ENCODE measurements at places on chromosomes 16 and 17.

- DNase-seq: no peak
These were observed 46.0 kb upstream of the ADAMTS18 start for GRCh38 chr16:77480681-77481315.

- no peak for DNase-seq
These were observed 12.7 kb downstream of the WFIKKN2 start for GRCh38 chr17:50848039-50848438.

DNA sequence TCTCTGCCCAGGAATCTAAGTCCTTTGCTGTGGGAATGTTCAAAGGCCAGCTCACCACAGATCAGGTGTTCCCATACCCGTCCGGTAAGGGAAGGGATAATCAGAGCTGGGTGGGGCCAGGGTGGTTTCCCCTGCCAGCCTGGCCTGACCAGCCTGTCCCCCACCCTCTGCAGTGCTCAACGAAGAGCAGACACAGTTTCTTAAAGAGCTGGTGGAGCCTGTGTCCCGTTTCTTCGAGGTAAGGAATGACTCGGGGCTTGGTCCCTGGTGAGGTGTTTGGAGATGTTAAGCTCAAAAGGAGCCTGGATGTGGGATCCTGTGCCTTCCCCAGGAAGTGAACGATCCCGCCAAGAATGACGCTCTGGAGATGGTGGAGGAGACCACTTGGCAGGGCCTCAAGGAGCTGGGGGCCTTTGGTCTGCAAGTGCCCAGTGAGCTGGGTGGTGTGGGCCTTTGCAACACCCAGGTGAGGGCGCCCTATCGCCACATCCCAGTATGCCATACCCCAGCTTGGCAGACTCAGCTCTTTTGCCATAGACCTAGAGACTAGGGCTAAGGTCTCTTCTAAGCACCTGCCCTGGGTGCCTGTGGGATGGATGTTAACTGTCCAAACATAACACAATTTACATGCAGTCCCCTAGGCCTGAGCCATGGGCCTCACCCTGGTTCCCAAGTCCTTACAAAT is 997 bp downstream of the ACADVL start:
- DNase-seq: no peak

DNA sequence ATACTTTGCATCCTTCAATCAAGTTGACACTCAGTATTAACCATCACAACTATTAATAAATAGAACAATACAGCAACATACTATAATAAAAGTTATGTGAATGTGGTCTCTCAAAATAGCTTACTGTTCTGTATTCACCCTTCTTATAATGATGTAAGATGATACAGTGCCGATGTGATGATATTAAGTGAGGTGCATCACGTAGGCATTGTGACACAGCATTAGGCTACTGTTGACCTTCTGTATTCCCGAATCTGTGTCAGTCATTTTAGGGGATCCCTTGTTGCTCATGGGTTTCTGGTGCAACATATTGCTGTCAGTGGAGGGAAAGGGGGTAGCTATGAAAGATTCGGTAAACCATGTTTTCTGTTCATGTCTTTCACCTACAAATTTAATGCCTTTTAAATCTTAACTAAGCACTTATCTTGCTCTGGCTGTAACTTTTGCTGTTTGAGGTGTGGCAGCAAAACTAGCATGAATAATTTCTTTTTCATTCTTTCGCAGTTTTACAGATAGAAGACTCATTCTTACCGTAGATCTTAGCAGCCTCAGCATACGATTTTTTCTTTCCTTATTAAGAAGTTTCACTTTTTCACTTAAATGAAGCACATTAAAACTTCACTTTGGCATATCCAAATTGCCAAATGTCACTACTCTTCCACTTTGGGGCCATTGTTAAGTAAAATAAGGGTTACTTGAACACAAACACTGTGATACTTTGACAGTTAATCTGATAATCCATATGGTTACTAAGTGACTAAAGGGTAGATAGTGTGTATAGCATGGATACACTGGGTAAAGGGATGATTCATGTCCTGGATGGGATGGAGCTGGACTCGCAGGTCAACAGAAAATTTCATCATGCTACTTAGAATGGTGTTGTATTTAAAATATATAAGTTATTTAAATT is 29.6 kb downstream of the NFAT5 start:
- no peak for DNase-seq

DNA sequence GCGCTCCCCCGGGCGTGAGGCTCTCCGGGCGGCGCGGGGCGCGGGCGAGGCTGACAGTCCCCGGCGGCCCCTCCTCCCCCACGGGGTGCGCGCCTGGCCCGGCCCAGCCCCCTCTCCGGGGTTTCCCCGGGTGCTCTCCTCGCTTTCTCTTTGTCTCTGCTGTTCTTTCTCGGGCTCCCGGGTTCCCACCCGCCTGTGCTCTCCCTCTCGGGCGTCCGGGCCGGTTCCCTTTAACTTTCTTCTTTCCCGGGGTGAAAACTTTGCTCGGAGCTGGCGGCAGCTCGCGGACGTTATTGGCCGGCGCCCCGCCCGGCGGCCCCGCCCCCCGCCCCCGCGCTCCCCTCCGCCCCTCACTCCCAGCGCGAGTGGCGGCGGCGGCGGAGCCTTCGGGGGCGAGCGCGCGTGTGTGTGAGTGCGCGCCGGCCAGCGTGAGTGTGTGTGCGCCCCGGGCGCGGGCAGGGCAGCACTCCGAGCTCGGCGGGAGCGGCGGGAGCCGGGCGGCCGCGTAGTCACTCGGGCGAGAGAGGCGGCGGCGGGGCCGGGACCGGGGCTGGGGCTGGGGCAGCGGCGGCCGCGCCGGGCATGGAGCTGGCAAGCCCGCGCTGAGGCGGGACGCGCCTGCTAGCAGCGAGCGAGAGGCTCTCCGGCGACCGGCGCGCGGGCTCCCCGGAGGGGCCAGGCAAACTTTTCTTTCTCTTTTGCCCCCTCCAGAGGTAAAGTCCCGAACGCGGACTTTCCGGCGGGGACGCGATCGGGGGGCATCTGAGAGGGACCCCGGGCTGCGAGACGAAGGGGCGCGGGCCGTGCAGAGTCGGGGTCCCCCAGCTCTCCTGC is at the start of gene NTN1:
Gene NTN1 (plus strand): TSS at position 353 of the 834 bp plus-strand sequence. CDS start 864 bp downstream, outside the sequence.
- DNase-seq: no peak

DNA sequence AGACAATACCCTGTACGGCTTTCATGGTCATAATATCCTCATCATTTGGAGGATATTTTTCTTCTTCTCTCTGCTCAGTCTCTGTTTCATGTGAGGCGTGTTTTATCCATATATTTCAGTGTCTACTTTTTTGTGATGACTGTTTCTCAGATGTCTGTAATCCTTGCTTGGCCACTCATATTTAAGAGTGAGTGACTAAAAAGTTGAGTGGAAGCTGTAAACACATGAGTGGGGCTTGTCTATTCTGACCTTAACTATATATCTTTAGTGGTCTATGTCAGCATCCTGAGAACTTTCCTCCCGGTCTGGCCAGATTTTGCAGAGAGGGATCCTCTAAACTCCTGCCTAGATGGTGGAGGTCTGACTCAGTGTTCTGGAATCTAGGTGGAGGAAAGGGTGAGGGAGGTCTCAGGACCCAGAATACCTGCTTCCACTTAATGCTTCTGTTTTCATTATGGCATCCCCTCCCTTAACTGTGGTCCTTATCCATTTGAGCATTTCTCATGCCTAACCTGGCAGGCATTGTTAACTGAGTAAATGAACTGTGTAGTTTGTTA is 6.0 kb downstream of the DDX19B start:
- no peak for DNase-seq

DNA sequence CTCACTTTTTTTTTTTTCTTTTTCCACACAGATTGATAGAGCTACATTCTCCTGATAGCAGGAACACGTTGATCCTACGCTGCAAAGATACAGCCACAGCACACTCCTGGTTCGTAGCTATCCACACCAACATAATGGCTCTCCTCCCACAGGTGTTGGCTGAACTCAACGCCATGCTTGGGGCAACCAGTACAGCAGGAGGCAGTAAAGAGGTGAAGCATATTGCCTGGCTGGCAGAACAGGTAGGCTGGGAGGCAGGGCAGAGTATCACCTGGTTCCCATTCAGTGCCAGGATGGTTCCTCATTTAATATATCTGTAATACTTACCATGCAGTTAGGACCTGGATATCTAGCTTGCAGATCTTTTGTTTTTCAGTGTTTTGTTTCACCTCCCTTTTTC is 51.1 kb upstream of the VPS4A start:
- no peak for DNase-seq

GRCh38 chr17:20266806-20267458 is 200.4 kb downstream of the LGALS9B start:
- no peak for DNase-seq

DNA sequence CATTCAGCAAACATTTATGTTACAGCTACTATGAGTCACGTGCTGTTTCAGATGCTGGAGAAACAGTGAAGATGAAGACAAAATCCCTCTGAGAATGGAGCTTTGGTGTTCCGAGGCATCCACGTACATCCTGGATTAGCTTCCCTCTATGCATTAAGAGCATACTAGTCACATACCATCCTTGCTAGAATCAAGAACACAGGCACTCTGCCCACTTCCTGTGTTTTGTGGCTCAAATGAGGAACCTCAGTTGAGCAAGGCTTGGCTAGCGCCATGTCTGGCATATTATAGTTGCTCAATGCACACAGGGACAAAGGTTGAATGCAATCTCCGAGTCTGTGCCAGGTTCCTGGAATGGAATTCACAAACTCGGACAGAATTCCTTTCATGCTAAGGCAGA is 297.5 kb downstream of the XYLT1 start:
- DNase-seq: no peak

- no peak for DNase-seq
These were observed 97.9 kb downstream of the C17orf67 start for GRCh38 chr17:56735842-56736241.

GRCh38 chr16:23949630-23950290 is 114.0 kb downstream of the PRKCB start:
- no peak for DNase-seq

GRCh38 chr16:58123896-58124600 is 5.1 kb downstream of the CFAP20 start:
- no peak for DNase-seq

DNA sequence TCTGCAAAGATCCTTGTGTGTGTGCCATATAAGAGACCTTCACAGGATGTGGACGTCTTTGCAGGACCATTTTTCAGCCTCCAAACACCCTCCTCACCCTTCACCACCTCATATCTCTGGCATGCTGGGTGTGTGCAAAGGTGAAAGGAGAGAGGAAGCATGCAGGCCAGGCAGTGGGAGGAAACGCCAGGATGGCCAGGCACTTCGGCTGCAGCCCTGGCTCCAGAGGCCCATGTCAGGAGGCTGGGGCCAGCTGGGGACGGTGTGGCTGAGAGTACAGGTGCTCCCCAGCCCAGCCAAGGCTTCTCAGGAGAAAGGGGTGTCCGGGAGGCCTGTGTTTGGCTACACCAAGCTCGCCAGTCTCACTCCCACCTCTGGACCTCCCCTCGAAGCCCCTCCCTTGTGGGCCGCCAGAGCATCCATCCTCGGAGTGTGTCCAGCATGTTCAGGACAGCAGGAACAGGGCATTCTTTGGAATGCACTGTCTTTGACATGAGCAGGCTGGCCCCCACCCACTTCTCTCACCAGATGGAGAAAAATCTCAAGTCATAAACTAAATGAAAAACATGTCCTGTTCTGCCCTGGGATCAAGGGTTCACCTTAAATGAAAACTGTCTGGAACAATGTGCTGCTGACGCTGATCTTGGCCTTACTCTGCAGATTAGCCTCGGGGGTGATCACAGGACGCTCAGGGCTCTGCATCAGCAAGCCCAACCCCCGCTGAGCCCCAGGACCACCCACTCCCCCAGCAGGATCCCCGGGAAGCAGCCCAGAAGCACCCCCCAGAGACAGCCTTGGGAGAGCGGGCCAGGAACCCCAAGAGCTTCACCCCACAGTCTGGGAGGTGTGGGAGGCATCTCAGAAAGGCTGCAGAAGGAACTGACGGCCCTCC is 15.9 kb downstream of the PEMT start:
- no peak for DNase-seq

DNA sequence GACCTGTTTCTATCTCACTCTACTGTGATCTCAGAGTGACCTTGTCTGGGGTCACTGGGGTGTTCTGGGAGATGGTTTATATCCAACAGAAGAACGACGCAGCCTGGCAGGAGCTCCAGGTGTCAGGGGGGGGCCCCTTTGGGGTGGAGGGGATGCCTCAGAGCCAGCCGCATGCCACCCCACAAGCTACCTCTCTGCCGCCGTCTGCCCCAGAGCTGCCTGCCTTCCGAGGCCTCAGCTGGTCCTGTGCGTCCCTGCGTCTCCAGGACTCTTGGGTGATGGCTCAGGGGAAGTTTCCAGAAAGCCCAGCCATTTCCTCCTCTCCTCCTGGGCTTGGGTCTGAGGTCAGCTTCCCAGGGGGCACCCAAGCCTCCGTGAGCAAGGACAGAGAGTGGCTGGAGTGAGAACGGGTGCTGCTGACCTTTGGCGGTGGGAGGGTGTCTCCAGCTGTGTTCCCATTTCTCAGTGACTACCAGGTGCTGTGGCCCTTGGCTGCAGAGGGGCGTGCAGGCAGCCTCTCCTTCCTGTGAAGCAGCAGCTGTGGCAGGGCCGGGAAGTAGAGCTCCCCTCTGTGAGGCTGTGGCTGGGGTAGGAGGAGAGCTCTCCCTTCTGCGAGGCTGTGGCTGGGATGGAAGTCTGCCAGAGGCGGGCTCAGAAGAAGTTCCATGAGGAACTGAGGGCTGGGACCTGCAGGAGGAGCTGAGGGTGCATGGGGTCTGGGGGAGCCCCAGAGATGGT is 19.8 kb downstream of the JPH3 start:
- DNase-seq: no peak

GRCh38 chr16:75264457-75264998 is 13.1 kb upstream of the BCAR1 start:
- no peak for DNase-seq

GRCh38 chr16:67430977-67431774 is at the start of gene HSD11B2:
HSD11B2 (plus strand) TSS chr16:67431121; CDS start chr16:67431249, 128 bp downstream.
- no peak for DNase-seq

GRCh38 chr17:76547183-76547641 is 7.4 kb downstream of the PRCD start:
- DNase-seq: peak; percentile 34

DNA sequence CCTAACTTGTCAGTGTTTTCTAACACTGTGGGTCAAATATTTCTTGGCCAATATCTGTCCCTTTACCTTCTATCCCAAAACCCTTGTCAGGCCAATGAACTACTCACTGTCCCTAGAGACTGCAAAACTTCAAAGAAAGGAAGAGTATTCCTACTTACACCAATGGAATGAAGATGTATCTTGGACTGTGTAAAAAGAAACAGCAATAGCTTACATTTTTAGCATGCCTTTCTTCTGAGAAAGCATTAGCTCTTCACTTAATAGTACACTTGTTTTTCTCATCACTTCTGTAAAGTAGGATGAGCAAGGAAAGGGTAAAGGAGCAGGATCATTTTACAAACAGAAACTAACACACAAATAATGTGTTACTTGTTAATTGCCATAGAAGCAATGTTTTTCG is 73.9 kb downstream of the STH start:
- no peak for DNase-seq

DNA sequence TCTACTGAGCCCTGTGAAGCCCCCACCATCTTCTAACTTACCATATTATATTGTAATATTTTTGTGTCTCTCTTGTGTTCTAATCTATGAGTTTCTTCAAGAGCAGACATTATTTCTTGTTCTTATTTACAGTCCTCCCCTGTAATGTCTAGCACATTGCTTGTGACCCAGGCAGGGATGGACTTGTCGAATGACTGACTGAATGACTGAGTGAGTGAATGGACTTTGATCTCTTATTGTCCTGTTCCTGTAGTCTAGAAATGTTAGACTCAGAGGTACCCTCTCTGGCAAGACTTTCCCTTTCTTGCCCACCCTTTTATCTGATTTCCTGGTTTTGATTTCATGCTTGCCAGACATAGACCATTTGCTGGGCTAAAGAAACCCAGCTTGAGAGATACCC is 35.0 kb upstream of the MED13 start:
- no peak for DNase-seq

Data from NCI-H2107 (cell line).